NCI-H1930 (cell line): ENCODE measurements at places on chromosomes 5 and 9.

DNA sequence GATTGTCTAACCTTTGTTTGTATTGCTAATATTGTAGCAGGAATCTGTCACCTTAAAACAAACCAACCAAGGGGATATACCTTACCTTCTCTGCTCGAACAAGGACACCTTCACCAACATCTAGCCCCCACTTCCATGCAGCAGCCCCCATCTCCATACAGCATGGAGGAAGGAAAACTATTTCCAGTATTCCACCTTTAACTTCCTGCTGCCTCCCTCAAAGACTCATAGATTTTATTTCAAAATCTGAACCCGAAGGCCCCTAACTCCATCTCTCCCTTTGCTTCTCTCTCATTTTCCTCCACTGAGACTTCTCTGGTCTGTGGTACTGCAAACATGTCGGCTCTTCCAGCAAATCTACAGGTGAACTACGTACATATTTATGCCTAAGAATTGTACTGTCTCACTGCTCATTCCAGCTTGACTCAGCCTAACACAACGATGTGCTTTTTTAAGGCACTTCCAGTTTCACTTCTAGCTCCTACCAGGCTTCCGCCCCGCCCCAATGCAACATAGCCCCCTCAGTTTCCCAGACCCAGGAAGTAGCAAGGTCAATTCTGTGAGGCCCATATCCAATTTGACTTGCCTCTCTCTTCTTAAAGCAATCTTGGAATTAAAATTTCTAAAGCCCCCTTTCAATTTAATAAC lies 70.7 kb upstream of the RNF38 start:
- DNase-seq = no peak

- no peak for DNase-seq
These were observed 248.0 kb upstream of the PTGER4 start for GRCh38 chr5:40431734-40432133.

- DNase-seq = no peak
These were observed 87.0 kb downstream of the IQGAP2 start for GRCh38 chr5:76489877-76490688.

- no peak for DNase-seq
These were observed 1053.5 kb downstream of the NR2F1-AS1 start for GRCh38 chr5:92527311-92528078.

DNA sequence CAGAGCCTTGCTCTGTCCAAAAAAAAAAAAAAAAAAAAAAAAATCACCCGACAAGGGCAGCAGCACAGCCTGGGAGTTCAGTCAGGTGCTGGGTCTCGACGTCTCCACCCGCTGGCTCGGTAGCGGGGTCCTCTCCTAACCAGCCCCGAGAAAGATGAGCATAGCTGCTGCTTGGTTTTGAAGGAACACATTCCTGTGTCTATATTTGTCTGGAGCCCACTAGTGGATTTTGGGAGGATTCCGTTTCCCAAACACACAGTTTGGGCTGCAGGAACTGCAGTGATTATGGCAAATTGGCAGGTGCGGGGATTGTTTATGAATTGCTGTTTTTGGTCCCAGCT lies 1.2 kb downstream of the OTULINL start:
- no peak for DNase-seq

- DNase-seq = no peak
These were observed 427.1 kb downstream of the CHSY3 start for GRCh38 chr5:130331332-130331731.

- DNase-seq = no peak
These were observed 37.3 kb upstream of the ANKRD34B start for GRCh38 chr5:80607343-80607742.

DNA sequence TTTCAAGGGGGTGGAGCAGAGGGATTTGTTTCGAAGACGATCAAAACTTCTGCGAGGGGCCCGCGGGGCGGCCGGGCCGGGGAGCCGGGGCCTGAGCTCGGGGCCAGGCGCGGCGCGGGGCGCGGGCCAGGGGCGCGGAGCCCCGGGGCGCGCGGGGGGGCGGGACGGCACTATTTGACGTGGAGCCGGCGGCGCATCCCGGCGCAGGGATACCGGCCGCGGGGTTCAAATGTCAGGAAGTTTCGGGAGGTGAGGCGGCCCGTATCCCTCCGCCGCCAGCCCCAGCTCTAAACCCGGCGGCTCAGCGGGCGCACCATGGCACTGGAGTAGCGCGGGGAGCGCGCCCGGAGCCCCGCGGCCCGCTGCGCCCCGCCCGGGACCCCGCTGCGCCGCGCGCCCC lies at the start of gene LMX1B:
TSS of gene LMX1B (plus strand) at position 278 of the 400 bp plus-strand sequence. CDS start 522 bp downstream, outside the sequence.
- DNase-seq = no peak

DNA sequence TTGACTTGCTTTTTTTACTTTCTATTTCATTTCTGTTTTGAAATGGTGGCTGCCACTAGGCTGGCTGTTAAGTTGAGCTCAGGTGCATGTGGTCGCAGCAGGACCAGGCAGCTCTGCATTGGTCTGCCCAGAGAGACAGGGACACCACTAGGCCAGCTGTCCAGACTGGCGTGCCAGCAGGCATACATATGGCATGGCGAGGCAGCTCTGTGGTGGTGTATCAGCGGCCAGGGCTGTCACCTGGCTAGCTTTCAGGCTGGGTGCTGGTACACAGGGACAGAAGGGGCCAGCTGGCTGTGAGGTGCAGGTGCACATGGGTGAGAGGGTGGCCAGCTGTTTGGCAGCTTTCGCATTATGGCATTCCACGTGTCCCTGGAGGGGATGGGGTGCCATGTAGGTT lies 654.0 kb upstream of the ACO1 start:
- no peak for DNase-seq

DNA sequence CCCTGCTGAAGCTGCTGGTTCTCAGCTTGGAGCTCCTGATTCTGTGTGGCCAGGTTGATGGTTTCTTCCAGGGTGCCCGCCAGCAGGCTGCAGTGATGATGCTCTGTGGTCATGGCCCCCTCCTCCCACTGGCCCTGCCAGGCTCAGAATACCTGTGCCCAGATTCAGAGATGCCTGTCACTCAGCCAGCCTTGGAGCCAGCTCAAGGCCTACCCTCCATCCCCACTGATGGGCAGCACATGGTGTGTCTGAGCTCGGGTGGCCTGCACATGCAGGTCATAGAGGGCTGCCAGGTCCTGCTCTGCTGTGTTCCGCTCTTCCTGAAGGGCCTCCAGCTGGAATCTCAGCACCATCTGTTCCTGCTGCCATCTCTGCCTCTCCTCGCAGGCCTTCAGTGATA lies 5.4 kb downstream of the SLC35A4 start:
- no peak for DNase-seq

- no peak for DNase-seq
These were observed 71.7 kb downstream of the ZNF462 start for GRCh38 chr9:106934442-106935238.

GRCh38 chr5:55232271-55232984 lies 980 bp downstream of the CCNO start:
- no peak for DNase-seq

DNA sequence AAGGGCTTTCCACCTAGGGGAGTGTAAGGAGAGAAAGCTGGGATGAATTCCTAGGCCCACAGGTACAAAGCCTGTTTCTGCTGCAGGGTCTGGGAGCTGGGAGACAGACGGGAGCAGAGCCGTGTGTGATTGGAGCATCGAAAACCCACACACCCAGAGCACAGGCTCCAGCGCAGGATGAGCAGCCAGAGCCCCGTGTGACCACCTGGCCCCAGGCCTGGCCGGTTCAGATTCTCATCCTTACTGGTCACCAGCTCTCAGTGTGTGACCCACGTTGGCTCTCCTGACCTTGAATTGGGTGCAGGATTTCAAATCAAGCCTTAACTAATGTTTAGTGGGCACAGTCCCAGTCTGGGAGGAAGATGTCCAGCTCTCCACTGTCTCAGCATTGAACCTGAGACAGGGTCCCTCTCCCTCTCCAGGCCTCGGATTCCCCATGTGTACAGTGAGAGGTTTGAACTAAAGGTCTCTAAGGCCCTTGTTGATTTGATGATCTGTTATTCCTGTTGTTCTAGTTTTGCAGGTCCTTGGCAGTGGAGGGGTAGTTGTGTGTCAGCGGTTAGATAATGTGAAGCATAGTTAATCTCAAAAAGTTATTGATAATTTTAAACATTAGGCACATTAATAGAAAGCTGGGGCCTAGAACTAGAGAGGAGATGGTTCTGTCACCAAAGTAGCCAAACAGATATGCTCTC lies 50.1 kb downstream of the PPARGC1B start:
- DNase-seq = no peak

- DNase-seq = no peak
These were observed 613.7 kb downstream of the PRELID2 start for GRCh38 chr5:145221416-145221815.

DNA sequence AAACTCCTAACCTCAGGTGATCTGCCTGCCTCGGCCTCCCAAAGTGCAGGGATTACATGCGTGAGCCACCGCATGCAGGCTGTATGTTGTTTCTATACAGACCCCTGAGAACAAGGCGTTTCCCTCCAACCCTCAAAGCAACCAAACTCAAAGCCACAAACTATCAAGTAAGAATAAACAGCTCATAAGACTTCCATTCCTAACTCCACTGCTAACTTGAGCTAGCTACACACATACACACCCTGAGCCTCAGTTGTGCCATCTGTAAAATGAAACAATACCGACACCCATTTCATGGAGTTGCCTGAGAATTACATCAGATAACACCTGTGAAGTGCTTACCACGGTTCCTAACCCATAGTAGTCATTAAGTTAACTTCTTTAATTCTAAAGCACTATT lies 70.8 kb downstream of the SERINC5 start:
- no peak for DNase-seq

DNA sequence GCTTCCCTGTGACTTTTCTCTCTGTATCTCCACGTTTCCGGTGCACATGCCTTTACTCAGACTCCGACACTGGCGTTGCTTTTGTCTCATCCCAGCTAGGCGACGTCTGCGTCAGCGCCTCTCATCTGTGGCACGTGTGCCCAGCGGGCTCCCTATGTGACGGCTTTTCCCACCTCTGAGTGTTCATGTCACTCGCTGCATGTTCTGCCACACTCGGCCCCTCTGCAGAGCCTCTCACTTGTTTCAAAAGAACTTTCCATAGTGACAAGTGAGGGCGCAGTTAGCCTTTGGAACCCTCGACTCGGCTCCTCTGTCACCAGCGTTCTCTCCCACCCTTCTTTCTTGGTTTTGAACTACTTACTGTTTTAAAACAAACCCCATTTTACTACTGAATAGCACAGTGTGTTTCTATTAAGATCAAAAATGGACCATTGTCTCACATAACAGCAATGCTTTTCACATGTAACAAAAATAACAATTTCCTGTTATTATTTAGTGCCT lies 113.4 kb upstream of the CACNA1B start:
- DNase-seq = no peak

GRCh38 chr5:180975338-180975737 lies 13.3 kb upstream of the BTNL3 start:
- DNase-seq = no peak

GRCh38 chr9:19967888-19968459 lies 179.1 kb upstream of the SLC24A2 start:
- no peak for DNase-seq

DNA sequence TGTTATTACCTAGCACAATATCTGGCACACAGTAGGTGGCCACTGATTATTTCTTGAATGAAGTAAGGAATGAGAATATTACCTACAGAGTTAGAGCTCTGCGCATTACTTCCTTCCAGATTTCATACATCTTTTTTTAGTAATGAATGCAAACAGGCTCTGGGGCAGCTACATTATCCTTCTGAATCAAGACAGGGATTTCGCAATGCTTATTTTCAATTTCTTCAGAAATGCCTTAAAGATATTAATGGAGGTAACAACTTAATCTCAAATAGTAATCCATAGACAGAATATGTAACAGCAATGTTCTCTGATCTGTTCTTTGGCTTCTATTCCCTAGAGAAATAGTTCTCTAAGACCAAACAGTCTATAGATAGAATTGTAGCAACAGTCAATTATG lies 32.6 kb downstream of the CDKN2A start:
- DNase-seq = no peak

GRCh38 chr9:99375481-99375880 lies 153.4 kb downstream of the SEC61B start:
- no peak for DNase-seq

GRCh38 chr5:97575322-97575721 lies 392.3 kb upstream of the RIOK2 start:
- no peak for DNase-seq

DNA sequence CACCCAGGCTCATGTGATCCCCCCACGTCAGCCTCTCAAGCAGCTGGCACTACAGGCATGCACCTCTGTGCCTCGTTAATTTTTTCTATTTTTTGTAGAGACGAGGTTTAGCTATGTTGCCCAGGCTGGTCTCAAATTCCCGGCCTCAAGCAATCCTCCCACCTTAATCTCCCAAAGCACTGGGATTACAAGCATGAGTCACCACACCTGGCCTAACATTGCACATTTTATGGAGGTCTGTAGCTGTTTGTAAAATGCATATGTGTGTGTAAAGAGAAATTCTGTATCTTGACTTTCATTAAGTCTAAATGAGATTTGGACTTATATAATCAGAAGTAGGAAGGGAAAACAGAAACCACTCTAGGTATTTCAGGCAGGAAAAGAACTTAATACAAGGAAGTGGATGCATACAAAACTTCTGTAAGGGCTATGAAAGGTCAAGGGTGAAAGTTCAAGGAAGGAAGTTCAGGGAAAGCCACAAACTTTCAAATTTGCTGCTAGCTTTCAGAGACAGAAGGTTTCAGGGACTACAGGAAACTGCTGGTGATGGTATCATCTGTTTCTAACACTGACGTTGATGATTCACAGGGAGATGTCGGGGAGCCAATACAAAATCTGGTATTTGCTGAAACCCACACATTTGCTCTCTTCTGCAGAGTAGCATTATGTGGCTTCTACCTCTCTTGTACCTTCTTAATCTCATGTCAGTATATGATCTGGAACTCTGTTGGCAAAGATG lies 209.4 kb downstream of the PIK3R1 start:
- DNase-seq = no peak

DNA sequence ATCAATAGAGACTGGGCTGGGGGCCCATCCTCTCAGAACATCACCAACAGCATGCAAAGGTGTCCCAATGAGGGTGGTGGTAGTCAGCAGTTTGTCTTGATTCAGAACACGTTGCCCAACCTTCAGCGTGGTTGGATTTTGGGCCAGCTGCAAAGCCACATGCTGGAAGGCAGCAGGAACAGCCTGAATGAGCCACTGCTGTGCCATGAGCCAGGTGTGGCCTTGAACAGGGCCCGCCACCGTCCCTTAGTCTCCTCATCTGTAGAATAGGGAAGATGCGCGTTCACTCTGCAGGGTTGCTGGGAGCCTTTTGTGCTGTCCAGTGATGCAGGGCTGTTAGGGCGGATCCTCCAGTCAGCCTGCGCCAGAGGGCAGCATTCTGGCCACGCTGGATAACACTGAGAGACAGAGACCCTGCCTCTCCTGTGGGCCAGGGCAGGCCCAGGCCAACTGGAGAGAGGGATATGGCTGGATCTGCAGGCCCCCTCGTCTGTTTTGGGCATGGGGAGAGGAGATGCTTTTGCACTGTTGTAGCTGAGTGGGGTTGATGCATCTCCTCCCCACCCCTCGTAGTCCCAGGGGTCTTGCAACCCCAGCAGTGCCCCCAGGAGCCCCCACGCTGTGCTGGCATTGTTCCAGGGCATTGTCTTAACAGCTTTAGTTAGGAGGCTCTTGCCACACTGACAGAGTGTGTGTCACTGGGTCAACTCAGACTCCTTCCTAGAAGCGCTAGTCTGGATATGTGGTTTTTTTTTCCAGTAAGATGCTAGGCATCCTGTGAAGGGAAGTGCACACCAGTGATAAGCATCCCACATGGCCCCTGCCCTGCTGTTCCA lies 42.1 kb downstream of the SLC46A2 start:
- DNase-seq = no peak
